ENCODE measurements at places on chromosomes 11 and 22.
A peak's percentile ranks its signal among the peaks of the same experiment; 100 is the strongest.

GRCh38 chr11:69499918-69500284 lies 18.4 kb downstream of the LINC01488 start:
- no peak for DNase-seq

DNA sequence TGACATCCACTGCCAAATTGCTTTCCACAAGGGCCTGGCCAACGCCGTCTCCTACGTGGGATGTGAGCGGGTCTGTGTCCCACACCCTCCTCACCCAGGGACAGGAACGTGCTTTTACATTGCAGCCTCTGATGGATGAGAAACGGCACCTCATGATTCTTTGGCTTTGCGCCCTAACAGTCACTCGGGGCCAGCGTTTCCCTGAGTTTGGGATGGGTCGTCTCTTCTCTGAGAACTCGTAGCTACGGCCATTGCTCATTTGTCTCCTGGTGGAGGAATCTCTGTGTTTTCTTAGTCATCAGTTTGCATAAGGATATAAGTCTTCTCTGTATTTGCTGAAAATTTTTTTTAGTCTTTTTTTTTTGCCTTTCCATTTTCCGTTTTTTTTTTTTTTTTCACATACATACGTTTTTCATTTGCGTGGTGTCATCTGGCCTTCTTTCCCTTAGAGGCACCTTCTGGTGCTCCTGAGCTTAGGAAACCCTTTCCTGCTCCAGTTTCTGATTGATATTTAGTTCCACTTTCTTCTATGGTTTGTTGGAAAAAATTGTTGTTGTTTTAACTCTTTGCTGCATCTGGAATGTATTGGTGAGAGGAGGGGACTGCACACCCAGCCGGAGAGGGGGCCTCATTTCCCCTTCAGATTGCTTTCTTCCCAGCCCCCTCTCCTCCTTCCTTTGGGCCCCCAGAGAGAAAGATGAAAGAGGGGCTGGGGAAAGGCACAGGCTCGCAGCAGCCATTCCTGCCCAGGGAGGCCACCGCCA lies 12.0 kb downstream of the TNNT3 start:
- DNase-seq = no peak

GRCh38 chr22:50360578-50360977 lies 17.5 kb downstream of the PPP6R2 start:
- DNase-seq = no peak

GRCh38 chr11:73335204-73335923 lies 27.3 kb downstream of the ARHGEF17 start:
- peak; percentile 73 for DNase-seq

GRCh38 chr11:3674189-3674588 lies 3.0 kb upstream of the CHRNA10 start:
- DNase-seq = peak; percentile 71

GRCh38 chr22:29810216-29810615 lies 27.9 kb downstream of the ASCC2 start:
- no peak for DNase-seq

Data from astrocyte of the cerebellum (primary cell).